ENCODE measurements at places on chromosomes 3 and 15.

DNA sequence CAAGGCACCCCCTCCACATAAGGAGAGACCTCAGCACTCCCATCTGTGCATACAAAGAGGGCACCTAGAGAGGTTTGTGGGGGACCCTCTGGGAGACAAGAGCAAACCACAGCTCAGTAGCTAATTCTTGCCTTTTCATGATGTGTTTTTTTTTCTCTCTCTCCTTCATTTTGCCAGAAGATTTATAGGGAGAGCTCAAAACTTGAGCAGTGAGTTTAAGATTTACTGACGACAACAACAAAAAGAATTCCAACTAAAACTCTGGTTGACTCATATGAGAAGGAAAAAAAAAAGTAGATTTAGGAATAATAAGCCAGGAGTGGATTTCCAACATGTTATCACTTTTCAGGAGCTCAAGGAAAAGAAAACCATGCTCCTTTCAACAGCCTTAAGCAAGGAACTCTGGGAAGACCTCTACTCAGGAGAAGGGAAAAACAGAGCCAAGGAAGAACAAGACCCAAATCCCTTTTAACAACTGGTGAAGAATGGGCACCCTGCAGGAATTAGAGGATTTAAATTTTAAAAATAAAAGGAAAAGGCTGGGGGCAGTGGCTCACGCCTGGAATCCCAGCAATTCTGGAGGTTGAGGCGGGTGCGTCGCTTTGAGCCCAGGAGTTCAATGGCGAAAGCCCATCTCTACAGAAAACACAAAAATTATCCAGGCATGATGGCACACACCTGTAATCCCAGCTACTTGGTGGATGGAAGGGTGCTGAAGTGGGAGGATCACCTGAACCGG is 58.2 kb upstream of the RAD18 start:
- no peak for DNase-seq
- H3K4me1 ChIP-seq: peaks cover 23% of the 10 kb centered on the region
- H3K27me3 ChIP-seq: no peaks in the 10 kb centered on the region

DNA sequence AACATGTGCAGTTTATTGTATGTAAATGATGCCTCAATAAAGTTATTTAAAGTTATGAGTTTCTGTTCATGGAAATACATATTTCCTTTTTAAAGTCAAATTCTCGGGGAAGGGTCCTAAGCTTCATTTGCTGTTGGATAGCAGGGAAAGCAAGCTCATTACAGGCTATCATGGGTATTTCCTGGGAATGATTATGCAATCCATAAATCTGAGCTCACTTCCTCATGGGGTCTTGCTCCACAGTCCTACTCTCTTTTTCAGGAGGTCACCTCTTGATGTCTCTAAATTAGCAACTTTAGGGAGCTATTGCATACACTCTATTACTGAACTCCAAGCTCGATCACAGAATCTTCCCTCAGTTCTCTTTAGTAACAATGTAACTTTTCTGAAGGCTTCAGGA is 69.9 kb upstream of the TP63 start:
- no peaks in the 10 kb centered on the region for H3K27me3 ChIP-seq
- no peaks in the 10 kb centered on the region for H3K4me1 ChIP-seq
- H3K36me3 ChIP-seq: no peaks in the 10 kb centered on the region
- H3K4me3 ChIP-seq: no peak overlapping the region

GRCh38 chr3:130506031-130506430 is 10.9 kb upstream of the COL6A6 start:
- no peaks in the 10 kb centered on the region for H3K27me3 ChIP-seq
- H3K4me1 ChIP-seq: no peaks in the 10 kb centered on the region
- no peak overlapping the region for H3K27ac ChIP-seq

GRCh38 chr3:177414093-177414492 is 216.8 kb upstream of the TBL1XR1 start:
- no peak overlapping the region for H3K4me3 ChIP-seq
- H3K36me3 ChIP-seq: no peaks in the 10 kb centered on the region
- no peak overlapping the region for H3K27ac ChIP-seq
- no peak for DNase-seq

DNA sequence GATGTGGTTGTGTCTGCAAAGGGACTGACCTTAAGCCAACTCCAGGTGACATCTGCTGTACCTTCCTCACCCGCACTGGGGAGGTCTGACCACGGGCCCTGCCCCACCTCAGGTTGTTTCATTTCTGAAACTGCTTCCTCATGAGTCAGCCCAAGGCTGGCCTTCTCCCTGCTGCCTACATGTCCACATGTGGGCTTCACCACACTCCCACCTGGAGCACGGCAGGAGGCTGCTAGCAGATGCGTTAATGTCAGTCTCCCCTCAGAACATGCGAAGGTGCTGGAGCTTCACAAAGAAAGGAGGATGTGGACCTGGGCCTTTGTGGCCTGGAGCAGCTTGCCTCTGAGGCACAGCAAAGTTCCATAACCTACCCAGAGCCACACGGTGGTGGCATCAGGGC is 69.4 kb upstream of the PLXNA1 start:
- H3K36me3 ChIP-seq: peaks cover 12% of the 10 kb centered on the region
- no peak overlapping the region for H3K4me3 ChIP-seq
- no peaks in the 10 kb centered on the region for H3K27me3 ChIP-seq
- no peak for DNase-seq

- DNase-seq: no peak
- no peak overlapping the region for H3K27ac ChIP-seq
- H3K27me3 ChIP-seq: no peaks in the 10 kb centered on the region
- H3K36me3 ChIP-seq: peaks cover 3% of the 10 kb centered on the region
- no peak overlapping the region for H3K4me3 ChIP-seq
Observed at GRCh38 chr15:59001946-59002345, 14.5 kb downstream of the RNF111 start.

DNA sequence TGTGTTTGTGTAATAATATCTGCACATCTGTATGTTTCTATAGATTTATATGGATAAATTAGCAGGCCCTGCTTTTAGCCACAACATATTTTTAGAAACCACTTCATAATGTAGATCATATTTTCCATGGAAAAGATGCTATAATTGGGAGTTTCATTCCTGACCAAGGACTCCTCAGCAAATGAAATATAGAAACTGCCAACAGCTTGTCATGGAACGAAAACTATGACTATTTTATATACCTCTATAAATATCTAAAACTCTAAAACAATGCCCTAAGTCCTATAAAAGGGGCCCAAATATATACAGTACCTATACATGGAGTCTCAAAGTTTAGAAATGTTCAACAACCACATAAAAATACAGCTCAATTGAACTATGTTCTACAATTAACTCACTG is 27.9 kb downstream of the EID1 start:
- H3K36me3 ChIP-seq: no peaks in the 10 kb centered on the region
- no peaks in the 10 kb centered on the region for H3K27me3 ChIP-seq
- DNase-seq: no peak

- H3K4me1 ChIP-seq: no peaks in the 10 kb centered on the region
- H3K27ac ChIP-seq: no peak overlapping the region
- DNase-seq: no peak
- no peaks in the 10 kb centered on the region for H3K27me3 ChIP-seq
- H3K36me3 ChIP-seq: no peaks in the 10 kb centered on the region
- H3K4me3 ChIP-seq: no peak overlapping the region
Observed at GRCh38 chr15:91411586-91411985, 311.5 kb downstream of the SV2B start.

GRCh38 chr15:39785841-39786240 is 3.2 kb upstream of the FSIP1 start:
- no peak overlapping the region for H3K27ac ChIP-seq
- H3K4me1 ChIP-seq: no peaks in the 10 kb centered on the region
- no peaks in the 10 kb centered on the region for H3K27me3 ChIP-seq

DNA sequence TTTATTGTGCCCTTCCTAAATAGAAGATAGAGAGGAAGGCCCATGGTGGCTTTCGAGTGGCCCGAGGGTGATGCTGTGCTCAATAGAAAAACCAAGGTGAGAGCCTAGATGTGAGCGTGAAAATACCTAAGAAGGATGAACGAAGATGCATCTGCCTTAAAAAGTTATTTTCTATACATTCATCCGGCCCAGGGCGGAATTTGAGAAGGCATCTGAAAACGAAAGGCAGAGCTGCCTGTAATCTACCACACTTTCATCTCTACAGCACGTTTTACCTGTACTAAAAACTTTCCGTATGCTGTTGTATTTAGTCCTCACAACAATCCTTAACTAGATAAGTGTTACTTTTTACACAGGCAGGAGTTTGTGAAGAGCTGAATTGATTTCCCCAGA is 1.4 kb downstream of the DUT start:
- H3K4me1 ChIP-seq: peaks cover 7% of the 10 kb centered on the region
- H3K27ac ChIP-seq: no peak overlapping the region
- H3K36me3 ChIP-seq: peaks cover 5% of the 10 kb centered on the region
- peak overlapping the region; percentile 97 for H3K4me3 ChIP-seq
- no peak for DNase-seq
- no peaks in the 10 kb centered on the region for H3K27me3 ChIP-seq

DNA sequence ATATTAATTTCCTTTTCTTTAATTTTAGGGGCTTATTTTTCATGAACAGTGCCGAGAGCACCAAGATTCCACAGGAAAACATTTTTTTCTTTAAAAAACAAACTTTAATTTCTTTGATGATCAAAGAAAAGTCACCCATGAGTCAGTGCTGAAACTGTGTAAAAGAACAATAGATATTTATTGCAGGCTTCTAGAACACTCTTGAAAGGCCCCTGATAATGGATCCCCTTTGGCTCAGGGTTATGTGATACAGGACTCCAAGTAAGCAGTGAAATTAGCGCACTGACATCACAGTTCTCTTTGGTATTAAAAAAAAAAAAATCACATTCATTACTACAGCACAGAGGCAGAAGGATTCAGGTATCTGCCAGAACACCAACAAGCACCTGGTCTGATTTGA is 66.1 kb upstream of the MYZAP start:
- H3K36me3 ChIP-seq: no peaks in the 10 kb centered on the region
- no peaks in the 10 kb centered on the region for H3K27me3 ChIP-seq
- H3K4me3 ChIP-seq: no peak overlapping the region
- H3K4me1 ChIP-seq: peaks cover 14% of the 10 kb centered on the region
- DNase-seq: no peak
- no peak overlapping the region for H3K27ac ChIP-seq

- no peaks in the 10 kb centered on the region for H3K4me1 ChIP-seq
- no peak for DNase-seq
- no peak overlapping the region for H3K4me3 ChIP-seq
- H3K27me3 ChIP-seq: no peaks in the 10 kb centered on the region
Observed at GRCh38 chr3:88434001-88434400, 284.2 kb downstream of the C3orf38 start.

DNA sequence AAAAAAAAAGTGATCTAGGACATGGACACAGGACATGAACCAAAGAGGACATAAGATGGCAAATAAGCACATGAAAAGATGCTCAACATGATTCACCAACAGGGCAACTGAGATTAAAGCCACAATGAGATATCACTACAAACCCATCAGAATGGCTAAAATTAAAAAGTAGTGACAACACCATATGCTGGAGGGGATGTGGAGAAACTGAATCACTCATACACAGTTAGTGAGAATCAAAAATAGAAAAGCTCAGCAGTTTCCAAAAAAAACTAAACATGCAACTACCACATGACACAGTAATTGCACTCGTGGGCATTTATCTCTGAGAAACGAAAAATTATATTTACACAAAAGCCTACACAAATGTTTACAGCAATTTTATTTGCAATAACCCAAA is 27.9 kb upstream of the ACKR4 start:
- no peak overlapping the region for H3K27ac ChIP-seq
- peaks cover 3% of the 10 kb centered on the region for H3K36me3 ChIP-seq
- no peak overlapping the region for H3K4me3 ChIP-seq
- DNase-seq: no peak
- no peaks in the 10 kb centered on the region for H3K4me1 ChIP-seq

GRCh38 chr3:120487191-120487650 is 36.4 kb upstream of the FSTL1 start:
- H3K4me3 ChIP-seq: no peak overlapping the region
- H3K36me3 ChIP-seq: no peaks in the 10 kb centered on the region
- no peaks in the 10 kb centered on the region for H3K27me3 ChIP-seq
- DNase-seq: no peak
- H3K27ac ChIP-seq: no peak overlapping the region
- no peaks in the 10 kb centered on the region for H3K4me1 ChIP-seq

- H3K27ac ChIP-seq: no peak overlapping the region
- no peaks in the 10 kb centered on the region for H3K4me1 ChIP-seq
- H3K4me3 ChIP-seq: no peak overlapping the region
- no peaks in the 10 kb centered on the region for H3K27me3 ChIP-seq
- no peaks in the 10 kb centered on the region for H3K36me3 ChIP-seq
- DNase-seq: no peak
Observed at GRCh38 chr15:49741712-49742111, 120.9 kb downstream of the DTWD1 start.

DNA sequence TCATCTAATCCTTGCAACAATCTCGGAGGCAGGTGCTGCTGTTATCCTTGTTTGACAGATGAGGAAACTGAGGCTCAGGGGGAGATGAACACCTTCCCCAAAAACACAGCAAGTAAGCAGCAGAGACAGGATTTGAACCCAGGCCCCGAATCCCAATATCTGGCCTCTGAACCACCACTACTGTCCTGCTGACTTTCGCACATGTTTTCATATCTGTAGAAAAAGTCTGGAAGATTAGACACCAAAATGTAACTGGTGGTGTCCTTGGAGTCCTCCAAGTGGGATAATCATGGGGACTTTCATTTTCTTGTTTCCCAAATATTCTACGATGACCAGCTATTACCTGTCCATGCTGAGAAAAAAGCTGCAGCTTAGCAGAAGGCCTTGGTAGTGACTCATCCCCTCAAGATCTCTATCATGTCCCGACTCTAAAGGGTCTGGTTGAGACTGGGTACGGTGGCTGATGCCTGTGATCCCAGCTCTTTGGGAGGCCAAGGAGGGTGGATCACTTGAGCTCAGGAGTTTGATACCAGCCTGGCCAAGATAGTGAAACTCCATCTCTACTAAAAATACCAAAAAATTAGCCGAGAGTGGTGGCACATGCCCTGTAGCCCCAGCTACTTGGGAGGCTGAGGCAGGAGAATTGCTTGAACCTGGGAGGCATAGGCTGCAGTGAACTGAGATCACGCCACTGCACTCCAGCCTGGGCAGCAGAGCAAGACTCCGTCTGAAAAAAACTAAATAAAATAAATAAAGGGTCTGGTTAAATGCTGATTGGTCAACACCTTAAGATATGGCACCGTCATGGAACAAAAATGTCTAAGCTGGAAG is 8.6 kb downstream of the IRAK2 start:
- H3K27me3 ChIP-seq: no peaks in the 10 kb centered on the region
- no peak for DNase-seq
- H3K27ac ChIP-seq: no peak overlapping the region
- H3K4me3 ChIP-seq: no peak overlapping the region
- H3K4me1 ChIP-seq: no peaks in the 10 kb centered on the region
- H3K36me3 ChIP-seq: peaks cover 3% of the 10 kb centered on the region

DNA sequence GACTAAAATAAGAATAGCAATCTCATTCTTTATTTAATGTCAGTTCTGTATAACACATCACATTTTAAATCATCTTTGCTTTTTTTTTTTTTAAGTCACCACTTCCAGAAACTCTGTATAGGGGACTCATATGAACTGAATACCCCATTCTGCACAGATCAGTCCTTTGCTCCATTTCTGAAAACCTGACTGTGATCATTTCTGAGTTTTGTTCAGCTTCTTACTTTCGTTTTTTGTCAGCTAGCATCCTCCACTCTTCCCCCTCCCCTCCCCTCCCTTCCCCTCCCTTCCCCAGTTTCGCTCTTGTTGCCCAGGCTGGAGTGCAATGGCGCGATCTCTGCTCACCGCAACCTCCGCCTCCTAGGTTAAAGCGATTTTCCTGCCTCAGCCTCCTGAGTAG is 49.8 kb upstream of the SGO1 start:
- no peaks in the 10 kb centered on the region for H3K36me3 ChIP-seq
- no peak for DNase-seq
- H3K27me3 ChIP-seq: no peaks in the 10 kb centered on the region
- no peak overlapping the region for H3K4me3 ChIP-seq

Measured in spinal cord (tissue), 10 donors.